ENCODE measurements at places on chromosomes 4 and X.

- no peak for DNase-seq
Observed at GRCh38 chr4:147078362-147078761, 132.7 kb upstream of the TTC29 start.

DNA sequence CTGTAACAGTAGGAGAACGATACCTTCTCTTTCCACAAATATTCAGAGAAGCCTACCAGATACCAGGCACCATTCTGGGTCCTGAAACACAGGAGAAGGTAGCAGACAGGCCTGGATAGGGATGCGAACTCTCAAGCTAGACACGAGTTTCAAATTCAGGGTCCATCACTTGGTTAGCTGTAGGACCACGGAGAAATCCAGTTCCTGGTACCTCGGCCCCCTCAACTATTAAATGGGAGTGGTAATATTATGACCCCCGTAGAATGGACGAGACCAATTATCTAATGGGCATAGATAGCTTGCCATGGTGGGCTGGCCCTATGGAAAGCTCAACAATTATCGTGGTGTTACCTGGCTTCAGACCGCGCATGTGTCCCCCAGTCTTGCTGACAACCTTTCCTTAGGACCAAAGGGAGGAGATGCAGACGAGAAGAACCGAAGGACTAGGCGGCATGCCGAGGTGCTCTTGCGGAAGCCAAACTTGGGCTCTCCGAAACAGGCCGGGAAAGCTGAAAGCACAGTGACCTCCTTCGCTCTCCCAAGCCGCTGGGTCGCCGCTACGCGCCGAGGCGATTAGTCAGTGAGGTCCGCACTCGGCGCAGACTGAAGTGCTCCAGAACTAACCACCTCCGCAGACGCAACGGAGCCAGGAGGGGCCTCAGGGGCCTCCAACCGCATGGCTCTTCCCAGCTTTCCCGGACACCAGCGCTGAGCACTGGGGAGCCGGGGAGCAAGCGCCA, 19.6 kb downstream of the NKX3-2 start:
- DNase-seq, result no peak

- no peak for DNase-seq
Observed at GRCh38 chr4:119299260-119299671, 22.7 kb downstream of the FABP2 start.

- no peak for DNase-seq
Observed at GRCh38 chr4:169245061-169245460, 25.7 kb downstream of the SH3RF1 start.

DNA sequence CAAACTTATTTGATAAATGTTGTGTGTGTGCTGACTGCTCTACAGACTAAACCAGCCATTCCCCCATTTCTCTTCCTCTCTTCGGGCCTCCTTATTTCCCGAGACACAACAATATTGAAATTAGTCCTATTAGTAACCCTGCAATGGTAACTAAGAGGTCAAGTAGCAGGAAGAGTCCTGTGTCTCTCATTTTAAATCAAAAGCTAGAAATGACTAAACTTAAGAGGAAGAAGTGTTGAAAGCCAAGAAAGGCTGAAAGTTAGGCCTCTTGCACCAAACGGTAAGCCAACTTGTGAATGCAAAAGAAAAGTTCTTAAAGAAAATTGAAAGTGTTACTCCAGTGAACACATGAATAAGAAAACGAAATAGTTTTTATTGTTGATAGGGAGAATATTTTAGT, 357.8 kb upstream of the SLC7A11 start:
- no peak for DNase-seq

GRCh38 chrX:1246816-1247215, 21.8 kb upstream of the CSF2RA start:
- DNase-seq, result peak; percentile 55

DNA sequence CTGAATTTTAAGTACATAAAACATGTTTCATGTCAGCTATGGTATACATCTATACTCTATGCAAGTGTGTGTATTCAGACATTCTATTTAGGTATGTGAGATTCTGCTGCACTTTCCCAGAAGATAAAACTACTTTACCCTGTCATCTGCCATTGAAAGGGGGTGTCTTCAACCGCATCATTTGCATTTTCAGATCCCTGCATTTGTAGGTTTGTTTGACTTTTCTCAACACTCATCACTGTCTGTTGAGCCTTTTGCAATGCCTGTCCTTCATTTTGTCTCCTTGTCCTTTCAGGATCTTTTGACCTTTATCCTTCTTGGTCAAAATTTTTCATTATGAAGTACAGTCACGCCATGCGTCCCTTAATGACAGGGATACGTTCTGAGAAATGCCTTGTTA, 103.5 kb downstream of the TMA16 start:
- no peak for DNase-seq

GRCh38 chr4:82661181-82661992, 99.6 kb upstream of the TMEM150C start:
- DNase-seq, result no peak

GRCh38 chrX:15391850-15392249, 7.6 kb upstream of the VEGFD start:
- no peak for DNase-seq

DNA sequence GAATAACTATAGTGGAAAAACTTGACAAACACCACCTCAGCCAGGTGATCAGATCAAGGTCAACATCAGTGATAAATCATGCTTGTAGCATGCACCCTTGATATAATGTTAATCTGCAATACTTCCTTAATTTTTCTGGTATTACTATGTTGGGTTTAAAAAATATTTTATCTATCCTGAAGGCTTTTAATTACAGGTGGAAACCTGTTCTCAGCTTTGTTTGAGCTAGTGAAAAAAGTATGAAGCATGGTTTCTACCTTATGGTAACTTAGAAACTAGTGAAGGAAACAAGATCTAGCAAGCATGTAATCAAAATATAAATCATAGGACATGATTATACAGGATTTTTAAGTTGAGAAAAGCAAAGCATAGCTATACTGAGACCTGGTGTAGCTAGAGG, 26.6 kb downstream of the MAOA start:
- no peak for DNase-seq

GRCh38 chr4:158824425-158825274, 55.8 kb downstream of the FNIP2 start:
- no peak for DNase-seq

DNA sequence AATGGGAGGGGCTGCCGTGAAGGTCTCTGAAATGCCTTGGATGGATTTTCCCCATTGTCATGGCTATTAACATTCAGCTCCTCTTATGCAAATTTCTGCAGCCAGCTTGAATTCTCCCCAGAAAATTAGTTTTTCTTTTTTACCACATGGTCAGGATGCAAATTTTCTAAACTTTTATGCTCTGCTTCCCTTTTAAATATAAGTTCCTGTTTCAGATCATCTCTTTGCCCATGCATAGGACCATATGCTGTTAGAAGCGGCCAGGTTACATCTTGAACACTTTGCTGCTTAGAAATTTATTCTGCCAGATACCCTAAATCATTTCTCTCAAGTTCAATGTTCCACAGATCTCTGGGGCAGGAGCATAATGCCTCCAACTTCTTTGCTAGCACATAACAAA, 13.8 kb upstream of the CLDN34 start:
- no peak for DNase-seq

- DNase-seq, result no peak
Observed at GRCh38 chrX:2650865-2651264, 40.2 kb upstream of the CD99 start.

DNA sequence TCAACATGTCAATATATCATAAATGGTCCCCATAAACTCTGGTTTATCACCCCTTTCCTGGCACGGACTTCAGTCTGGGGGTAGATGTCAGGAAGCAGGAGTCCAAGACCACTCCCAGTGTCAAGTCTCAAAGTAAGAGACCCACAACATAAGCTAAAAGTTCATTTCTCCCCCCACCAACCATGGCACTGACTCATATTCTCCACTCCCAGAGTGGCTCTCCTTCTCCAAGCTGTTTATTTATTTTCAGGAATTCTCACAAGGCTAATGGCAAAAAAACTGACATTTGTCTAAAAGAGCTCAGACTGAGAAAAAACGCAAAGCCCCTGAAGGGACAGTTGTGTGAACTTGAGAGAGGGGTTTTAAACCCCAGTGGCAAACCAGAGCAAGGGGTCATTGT, 217.0 kb downstream of the RAB28 start:
- DNase-seq, result no peak

GRCh38 chrX:8849458-8849857, 48.3 kb upstream of the FAM9A start:
- DNase-seq, result no peak

GRCh38 chr4:137905930-137906329, 336.2 kb downstream of the SLC7A11 start:
- DNase-seq, result no peak

DNA sequence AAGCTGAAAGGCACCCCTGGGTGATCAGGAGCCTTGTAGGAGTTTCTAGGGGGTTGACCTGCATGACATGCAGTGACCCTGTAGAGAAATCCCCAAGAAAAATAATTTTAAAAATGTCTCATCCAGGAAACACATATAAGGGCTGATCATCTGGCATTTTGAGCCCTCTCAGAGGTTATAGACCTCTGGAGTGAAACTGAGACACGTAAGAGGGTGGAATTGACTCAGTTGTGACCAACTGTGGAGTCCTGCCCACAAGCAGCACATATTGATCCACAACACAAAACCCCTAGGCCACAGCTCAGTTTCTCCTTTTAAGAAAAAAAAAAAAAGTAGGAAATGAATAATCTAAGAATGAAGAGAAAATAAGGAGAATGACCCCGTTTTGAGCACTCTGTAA, 32.5 kb upstream of the MTMR8 start:
- no peak for DNase-seq

Measured in CD8-positive, alpha-beta memory T cell (primary cell).